ENCODE measurements at places on chromosomes 7 and 10.

- no peak for DNase-seq
Measured at GRCh38 chr10:112286837-112287818, 3.9 kb downstream of the TECTB start.

- no peak for DNase-seq
Measured at GRCh38 chr10:125762692-125763648, 12.7 kb downstream of the MMP21 start.

GRCh38 chr7:137488038-137488437, 144.5 kb upstream of the PTN start:
- no peak for DNase-seq

DNA sequence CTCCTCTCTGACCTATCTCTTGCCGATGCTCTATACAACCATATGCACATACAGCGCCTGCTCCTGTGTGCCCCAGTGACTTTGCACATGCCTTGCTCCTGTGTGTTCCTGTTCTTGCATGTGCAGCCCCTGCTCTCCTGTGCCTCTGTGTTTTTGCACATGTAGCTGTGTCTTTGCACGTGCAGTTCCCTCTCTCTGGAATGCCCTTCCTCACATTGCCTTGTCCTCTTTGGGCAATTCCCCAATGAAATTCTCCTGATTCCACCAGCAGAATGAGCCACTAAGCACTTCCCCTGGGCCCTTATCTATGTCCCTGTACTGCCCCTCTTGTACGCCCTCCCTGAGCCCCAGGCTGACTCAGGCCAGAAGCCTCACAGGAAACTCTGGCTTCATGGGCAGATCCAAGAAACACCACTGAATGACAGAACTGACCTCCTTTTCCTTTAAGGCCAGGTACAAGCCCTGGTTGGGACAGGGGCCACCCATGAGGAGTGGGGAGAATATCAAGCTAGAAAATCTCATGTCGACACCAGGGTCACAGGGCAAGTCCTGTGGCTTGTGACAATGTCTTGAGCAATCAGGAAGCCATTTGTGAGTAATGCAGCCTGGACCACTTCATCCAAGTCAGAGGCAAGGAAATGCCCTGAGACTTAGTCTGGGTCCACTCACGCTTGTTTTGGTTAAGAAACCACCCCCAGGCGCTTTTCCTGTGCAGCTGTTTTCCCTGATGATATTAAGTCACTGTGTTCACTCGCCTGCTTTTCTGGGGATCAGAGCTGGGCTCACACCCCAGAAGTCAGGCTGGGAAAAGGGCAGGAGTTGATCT, 1.9 kb upstream of the ARHGAP22 start:
- DNase-seq: no peak

DNA sequence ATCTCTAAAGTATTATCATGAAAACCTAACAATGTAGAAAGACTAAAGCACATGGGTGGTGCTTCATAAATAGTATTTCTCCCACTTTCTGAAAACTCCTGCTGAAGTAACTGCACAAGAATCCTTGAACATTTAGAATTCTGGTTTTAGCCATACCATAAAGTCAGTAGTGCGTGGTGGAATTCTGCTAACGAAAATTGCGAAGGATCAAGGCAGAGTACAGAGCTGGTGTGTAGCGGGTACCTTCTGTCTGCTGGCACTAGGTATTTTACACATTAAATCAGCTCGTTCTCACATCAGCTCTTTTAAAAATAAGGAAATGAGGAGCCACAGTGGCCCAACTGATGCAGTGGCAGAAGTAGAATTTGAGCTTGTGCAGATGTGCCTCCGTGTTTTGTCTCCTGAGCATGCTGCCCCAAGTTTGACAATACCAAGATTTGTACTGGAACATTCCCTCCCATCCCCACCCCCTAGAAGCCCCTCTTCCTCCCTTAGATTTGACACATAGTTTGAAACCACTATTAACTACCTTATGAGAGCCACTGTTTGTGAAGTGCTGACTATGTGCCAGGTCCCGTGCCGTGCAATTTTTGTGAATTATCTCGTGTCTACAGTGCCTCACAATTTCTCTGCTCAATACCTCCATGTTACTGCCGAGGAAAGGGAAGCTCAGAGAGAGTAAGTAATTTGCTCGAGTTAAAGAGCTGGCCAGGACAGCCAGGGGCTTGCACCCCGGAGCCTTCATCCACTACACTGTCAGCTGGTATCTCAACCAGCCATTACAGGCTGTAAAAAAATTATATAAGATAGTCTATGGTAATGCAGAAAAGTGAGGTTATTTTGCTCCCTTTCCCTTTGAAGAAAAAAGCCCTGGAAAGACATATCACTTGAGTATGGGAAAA, 66.9 kb downstream of the EGFR start:
- DNase-seq: peak; percentile 13

DNA sequence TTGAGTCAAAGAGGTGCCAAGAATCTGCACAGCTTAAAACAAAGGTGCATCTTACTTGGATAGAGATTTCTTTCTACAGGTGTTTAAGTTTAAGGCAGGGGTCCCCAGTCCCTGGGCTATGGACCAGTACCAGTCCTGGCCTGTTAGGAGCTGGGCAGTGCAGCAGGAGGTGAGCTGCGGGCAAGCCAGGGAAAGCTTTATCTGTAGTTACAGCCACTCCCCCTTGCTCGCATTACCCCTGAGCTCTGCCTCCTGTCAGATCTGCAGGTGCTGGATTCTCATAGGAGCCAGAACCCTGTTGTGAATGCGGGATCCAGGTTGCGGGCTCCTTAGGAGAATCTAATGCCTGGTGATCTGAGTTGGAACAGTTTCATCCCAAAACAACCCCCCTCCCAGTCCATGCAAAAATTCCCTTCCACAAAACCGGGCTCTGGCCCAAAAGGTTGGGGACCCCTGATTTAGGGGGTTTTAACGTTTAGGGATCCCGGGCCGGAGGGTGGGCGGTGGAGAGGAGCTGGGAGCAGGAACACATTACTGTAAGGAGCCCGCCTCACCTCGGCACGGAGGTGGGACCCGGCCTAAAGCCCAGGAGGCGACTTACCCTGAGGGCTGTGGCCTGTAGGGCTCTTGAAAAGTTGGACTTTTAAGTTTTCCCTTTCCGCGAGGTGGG, 60.2 kb downstream of the ZNF467 start:
- no peak for DNase-seq

- DNase-seq: no peak
Measured at GRCh38 chr10:113047151-113047550, 97.1 kb downstream of the TCF7L2 start.

- no peak for DNase-seq
Measured at GRCh38 chr7:43572516-43573049, 10.3 kb upstream of the STK17A start.

DNA sequence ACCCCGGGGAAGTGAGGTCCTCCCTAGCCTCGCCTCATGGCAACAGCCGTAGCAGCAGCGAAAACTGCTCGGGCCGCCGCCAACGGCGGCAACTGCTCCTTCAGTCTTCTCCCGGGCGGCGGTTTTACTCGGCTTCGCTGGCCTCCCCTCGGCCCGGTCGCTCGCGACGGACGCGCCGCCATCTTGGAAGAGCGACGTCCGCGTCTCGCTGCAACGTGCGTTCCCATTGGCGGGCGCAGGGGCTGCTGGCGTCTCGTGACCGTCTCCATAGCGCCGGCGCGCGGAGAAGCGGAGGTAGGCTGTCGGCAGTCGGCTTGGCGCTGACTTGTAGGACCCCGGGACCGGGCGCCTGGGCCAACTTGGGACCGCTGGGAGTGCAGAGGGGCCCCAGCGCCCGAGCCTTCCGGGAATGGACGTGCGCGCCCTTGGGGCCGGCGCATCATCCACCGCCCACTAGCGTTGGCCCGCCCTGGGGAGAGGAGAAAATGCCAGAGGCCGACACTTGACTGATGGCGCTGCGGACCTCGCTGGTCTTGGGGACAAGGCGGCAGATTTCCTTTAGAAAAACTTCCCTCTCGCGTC, at the start of gene SNX13:
Gene SNX13 (minus strand): TSS at position 193 of the 582 bp plus-strand sequence. CDS start 199 bp downstream, outside the sequence.
- DNase-seq: peak; percentile 97

- no peak for DNase-seq
Measured at GRCh38 chr7:157684157-157684908, 347.5 kb downstream of the DNAJB6 start.

DNA sequence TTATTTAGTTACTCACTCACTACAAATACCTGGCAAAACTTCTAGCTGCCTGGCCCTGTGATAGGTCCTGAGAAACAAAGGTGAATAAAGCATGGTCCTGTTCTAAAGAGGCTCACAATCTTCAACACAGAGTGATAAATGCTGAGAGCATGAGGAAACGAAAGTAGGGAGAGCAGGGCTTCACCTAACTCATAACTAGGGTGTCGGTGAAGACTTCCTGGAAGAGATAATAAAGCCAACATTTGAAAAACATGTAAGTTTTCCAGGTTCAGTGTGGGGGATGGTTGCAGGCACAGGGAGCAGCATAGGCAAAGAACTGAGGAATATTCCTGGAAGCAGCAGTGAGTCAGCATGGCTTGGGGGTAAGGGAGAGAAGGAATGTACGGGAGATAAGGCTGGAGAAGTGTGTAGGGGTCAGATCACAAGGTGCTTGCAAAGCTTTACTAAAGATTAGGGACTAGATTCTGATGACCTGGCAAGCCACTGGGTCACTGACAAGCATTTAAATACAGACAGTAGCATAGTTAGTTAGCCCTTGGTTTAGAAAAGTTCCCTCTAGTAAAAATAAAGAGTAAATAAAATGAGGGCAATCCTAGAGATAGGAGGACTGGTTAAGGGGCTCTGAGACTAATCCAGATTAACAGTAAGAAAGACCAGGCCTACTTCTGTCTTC, 5.1 kb downstream of the KEL start:
- DNase-seq: peak; percentile 19

DNA sequence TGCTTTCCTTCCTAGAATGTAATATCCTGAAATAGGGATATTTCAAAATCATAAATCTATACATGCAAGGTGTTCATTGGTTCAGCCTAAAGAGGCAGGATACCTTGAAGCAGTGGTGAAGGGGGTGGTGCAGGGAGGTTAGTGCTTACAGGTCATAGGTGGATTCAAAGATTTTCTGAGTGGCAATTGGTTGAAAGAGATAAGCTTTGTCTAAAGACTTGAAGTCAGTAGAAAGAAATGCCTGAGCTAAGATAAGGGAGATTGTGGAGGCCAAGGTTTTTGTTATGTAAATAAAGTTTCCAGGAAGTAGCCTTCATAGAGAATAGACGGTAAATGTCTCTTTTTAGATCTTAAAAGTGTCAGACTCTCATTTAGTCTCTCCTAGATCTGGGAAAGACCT, 741.2 kb upstream of the ZWINT start:
- no peak for DNase-seq

DNA sequence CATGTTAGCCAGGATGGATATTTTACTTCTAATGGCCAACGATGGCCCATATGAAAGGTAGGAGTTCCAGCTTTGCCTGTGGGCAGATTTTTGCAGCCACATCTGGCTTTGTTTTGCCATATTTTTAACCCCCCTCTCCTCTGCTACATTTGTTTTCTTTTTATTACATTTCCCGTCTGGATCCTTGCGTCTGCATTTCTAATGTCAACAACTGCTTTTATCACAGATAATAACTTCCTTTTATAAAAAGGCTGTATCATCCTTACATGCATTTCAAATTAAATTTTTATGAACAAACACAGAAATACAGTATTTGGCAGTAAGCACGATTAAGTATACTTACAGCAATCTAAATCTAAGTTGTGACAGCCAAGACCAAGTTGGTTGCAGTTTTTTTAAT, 156.0 kb downstream of the BAMBI start:
- no peak for DNase-seq

DNA sequence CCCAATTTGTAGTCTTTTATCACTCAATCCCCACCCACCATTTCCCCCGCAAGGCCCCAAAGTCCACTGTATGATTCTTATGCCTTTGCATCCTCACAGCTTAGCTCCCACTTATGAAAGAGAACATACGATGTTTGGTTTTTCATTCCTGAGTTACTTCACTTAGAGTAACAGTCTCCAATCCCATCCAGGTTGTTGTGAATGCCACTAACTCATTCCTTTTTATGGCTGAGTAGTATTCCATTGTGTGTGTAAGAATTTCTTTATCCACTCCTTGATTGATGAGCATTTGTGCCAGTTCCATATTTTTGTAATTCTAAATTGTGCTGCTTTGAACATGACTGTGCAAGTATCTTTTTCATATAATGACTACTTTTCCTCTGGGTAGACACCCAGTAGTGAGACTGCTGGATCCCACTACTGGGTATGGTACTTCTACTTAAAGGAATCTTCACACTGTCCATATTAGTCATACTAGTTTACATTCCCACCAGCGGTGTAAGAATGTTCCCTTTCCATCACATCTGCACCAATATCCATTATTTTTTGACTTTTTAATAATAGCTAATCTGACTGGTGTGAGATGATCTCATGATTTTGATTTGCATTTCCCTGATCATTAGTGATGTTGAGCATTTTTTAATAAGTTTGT, 152.6 kb downstream of the JMJD1C start:
- no peak for DNase-seq

DNA sequence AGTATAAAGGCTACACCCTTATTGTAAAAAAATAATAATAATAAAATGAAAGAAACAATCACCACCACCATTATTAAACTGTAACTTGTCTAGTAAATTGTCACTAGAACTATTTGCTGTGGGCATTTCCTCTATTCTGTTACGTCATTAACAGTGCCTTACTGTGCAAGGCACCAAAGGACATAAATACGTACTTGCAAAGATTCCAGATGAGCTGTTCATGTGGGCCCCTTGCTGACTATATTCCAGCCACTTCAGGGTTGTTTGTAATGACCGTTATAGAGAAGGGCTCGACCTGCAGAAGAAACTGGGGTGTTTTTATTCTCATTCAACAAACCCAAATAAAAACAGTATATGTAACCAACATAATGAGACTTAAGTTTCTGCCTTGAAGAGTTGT, 60.4 kb downstream of the KLRG2 start:
- DNase-seq: no peak

GRCh38 chr10:71474702-71475242, 78.1 kb downstream of the CDH23 start:
- no peak for DNase-seq

DNA sequence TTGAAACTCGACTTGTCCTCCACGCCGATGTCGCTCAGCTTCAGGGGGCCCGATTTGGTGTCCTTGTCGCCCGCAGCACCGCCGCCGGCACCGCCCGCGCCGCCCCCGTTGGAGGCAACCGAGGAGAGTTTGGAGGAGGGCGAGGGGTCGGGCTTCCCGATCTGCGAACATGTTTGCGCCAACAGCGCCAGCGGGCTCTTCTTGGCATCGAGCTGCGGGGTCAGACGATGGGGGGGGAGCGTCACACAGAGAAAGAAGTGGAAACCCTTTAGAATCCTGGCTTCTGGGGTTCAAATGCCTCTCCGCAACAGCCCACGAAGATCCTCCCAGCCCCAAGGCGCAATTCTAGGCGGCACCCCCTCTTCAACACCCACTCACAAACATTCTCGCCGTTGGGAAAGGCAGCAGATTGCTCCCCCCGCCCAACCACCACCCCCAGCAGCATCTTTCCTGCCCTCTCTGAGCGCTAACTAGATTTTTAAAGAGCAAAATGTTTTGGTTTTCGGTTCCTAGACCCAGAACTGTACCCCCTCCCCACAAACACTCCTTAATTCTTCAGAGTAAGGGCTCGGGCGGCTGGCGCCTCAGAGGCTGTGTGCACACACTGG, 1.3 kb downstream of the ZNF503 start:
- no peak for DNase-seq

Measured in NAMALWA (cell line).